ENCODE measurements at places on chromosomes 5 and 9.

DNA sequence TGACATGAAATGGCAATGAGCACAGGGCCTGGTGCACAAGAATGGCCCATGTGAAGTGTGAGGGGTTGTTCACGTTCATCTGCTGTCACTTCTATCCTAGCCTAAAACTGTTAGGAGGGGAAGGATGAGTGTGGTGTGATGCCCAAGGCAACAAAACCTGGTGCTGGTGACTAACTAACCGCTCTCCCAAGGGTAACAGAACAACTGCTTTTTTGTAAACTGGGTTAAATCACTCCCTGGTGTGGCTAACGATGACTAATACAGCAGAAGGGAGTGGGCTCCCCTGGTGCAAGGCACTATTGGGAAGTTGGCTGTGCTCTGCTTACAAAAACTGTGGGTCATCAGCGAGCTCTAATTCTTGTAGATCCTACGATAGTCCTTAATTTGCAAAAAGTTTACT lies 103.2 kb upstream of the VCAN start:
- DNase-seq = peak; percentile 3

GRCh38 chr9:23812673-23813072 lies 13.4 kb downstream of the ELAVL2 start:
- DNase-seq = no peak

GRCh38 chr5:6592601-6593000 lies 40.2 kb downstream of the NSUN2 start:
- no peak for DNase-seq

DNA sequence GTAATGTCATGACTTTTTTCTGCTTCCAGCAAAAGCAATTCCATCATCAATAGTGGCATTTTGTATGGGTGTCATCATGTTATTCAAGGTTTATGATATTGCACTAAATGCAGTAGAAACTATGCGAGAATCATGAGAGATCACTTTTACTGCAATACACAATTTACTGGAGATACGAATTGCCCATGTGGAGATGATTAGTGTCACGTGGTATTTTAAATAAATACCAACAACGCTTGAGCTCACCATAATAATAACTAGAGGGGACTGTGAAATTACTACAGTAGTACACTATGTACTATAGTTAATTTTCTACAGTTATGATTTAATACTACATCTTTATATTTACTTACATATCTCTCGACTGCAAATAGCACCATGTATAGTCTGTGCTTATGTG lies 49.7 kb downstream of the FAM174A start:
- no peak for DNase-seq

GRCh38 chr5:89342106-89342876 lies 459.3 kb upstream of the MEF2C start:
- no peak for DNase-seq

DNA sequence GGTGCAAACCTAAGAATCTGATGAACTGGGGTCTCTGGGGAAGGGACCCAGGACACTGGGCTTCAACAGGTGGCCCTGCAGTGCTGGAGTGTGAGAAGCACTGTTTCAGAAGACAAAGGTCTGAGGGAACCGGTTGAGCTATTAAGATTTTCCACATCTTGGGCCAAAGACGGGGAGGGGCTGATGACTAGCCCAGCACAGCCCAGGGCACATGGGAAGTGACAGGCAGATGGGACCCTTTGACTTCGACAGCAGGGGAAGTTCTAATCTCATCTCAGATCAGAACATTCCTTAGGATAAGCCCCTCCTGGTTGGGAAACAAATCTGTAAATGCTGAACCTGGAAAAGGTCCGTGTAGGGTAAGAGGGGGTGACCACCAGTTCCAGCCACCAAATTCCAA lies 67.4 kb downstream of the RAPGEF1 start:
- no peak for DNase-seq

DNA sequence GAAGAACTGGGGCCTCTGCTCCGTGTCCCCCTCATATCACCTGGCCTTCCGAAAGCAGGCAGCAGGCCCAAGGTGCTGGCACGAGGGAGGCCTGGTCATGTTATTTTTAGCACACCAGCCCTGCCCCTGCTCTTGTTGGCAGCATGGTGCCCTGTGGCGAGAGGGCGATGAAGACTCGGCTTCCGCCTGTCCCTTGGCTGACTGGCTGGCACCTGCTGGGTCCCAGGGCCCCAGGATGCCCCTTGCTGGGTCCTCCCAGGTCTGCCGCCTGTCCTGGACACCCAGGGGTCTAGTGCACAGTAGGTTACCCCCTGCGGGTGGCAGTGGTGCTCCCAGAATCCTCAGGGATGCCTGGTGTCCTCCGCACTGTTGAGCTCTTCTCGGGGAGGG lies 77.0 kb downstream of the RXRA start:
- DNase-seq = no peak

GRCh38 chr5:172235132-172235780 lies 41.3 kb downstream of the EFCAB9 start:
- DNase-seq = no peak

DNA sequence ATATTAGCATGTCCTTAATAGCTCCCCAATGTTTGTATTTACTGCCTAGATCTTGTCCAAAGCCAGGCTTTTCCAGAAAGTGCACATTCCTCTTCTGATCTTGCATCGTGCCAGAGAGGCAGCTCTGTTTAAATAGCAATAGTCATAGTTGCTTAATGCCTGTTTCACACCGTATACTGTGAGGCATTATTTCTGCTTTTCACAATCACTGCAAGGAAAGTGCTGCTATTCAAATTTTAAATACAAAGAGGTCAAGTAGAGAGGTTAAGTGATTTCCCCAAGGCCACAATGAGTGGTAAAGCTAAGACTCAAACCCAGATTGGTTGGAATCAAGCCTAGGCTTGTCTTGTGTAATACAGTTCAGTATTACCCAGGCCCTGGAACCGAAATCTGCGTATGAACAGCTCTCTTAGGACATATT lies 153.6 kb downstream of the SNX18 start:
- DNase-seq = no peak
